ENCODE measurements at places on chromosomes 4 and X. TPM values are rescaled to one million over a fixed set of nuclear protein-coding genes. Genes with fewer than 3 reads are reported as not detected.
A peak's percentile ranks its signal among the peaks of the same experiment; 100 is the strongest.

- H3K27me3 ChIP-seq = no peaks in the 10 kb centered on the region
- no peak overlapping the region for H3K27ac ChIP-seq
- H3K4me3 ChIP-seq = no peak overlapping the region
- DNase-seq = peak; percentile 66
Observed at GRCh38 chrX:154384284-154384892, 5.3 kb downstream of the EMD start.

DNA sequence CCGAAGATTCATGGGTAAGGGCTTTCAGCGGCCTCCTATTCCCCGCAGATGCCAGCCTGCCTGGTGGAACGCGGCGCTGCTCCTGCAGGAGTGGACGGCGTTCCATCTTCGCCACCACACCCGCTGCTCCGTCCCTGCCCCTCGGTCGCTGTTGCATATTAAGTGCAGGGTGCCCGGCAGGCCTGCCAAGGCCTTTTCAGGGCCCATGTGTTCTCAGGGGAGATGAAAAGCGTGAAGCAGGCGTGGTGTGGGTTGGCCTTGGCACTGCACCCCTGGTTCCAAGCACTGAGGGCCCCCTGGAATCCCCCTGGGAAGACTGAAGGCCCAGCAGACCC, 52.0 kb downstream of the SORCS2 start:
- no peak overlapping the region for H3K4me3 ChIP-seq
- H3K27ac ChIP-seq = no peak overlapping the region
- DNase-seq = no peak
- no peaks in the 10 kb centered on the region for H3K27me3 ChIP-seq
- H3K4me1 ChIP-seq = no peaks in the 10 kb centered on the region

GRCh38 chrX:87434618-87435017, 83.0 kb upstream of the KLHL4 start:
- no peak for DNase-seq
- no peaks in the 10 kb centered on the region for H3K36me3 ChIP-seq
- H3K4me3 ChIP-seq = no peak overlapping the region
- H3K27me3 ChIP-seq = no peaks in the 10 kb centered on the region
- no peaks in the 10 kb centered on the region for H3K4me1 ChIP-seq

DNA sequence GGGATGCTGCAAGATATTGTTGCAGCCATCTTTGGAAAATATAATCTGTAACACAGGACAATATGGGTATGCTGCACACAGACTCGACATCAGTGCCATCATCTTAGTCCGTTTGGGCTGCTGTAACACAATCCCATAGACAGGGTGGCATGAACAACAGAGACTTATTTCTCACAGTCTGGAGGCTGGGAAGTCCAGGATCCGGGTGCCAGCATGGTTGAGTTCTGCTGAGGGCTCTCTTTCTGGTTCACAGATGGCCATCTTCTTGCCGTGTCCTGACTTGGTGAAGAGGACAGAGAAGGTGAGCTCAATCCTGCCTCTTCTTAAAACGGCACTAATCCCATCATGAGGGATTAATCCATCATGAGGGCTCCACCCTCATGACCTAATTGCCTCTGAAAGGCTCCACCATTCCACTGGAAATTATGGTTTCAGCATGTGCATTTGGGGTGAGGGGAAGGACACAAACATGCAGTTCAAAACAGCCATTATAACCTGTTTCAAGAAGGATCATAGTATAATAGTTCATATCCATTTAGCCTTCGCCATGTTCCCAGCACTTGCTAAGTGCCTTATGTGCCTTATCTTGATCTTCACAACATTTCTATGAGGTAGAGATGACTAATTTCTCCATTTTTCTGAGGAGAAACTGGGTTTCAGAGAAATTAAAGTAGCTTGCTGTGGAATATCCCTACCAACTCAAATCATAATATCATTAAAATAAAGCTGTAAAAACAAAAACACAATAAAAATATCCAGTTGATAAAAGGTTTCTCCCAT, 27.9 kb upstream of the SPP1 start:
- no peaks in the 10 kb centered on the region for H3K4me1 ChIP-seq
- DNase-seq = no peak
- no peaks in the 10 kb centered on the region for H3K36me3 ChIP-seq
- peaks cover 2% of the 10 kb centered on the region for H3K27me3 ChIP-seq

GRCh38 chr4:98505992-98506391, 152.4 kb downstream of the TSPAN5 start:
- no peak overlapping the region for H3K27ac ChIP-seq
- no peaks in the 10 kb centered on the region for H3K27me3 ChIP-seq
- H3K4me1 ChIP-seq = no peaks in the 10 kb centered on the region
- no peaks in the 10 kb centered on the region for H3K36me3 ChIP-seq
- DNase-seq = no peak

Gene PNMA3
- 4.3 TPM for polyA plus RNA-seq

Gene SPANXA2
- polyA plus RNA-seq = not detected

Gene CD99
- 125 TPM for polyA plus RNA-seq

Gene TTC29
- polyA plus RNA-seq = 0.82 TPM

Gene USP17L11
- polyA plus RNA-seq = not detected

Data from kidney (tissue), 22 donors.